Right lobe of liver (tissue), 6 donors: ENCODE measurements at places on chromosomes 2 and 18. TPM values are rescaled to one million over a fixed set of nuclear protein-coding genes. Genes with fewer than 3 reads are reported as not detected.

DNA sequence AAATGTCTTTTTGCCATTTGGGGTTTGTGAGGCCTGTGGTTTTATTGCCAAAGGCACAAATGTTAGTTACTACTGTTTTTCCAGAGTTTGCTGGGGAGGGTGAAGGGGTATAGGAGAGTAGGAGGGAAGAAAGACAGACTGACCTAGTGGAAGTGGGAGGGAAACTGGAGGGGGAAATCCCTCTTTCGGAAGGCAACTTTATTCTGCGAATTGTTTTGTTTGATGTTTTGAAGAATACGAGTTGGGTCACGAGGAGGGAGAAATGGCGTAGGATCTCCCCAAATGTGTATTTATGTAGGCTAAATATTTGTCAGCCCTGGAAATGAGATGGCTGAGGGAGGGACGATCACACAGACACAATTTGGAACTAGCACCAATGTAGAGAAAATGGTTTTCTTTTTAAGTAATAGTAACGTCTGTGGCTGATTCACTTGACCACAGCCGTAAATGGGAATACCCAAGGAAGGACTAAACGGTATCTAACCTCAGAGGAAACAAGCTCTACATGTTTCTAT is 172.3 kb downstream of the ICOS start:
- DNase-seq: no peak

DNA sequence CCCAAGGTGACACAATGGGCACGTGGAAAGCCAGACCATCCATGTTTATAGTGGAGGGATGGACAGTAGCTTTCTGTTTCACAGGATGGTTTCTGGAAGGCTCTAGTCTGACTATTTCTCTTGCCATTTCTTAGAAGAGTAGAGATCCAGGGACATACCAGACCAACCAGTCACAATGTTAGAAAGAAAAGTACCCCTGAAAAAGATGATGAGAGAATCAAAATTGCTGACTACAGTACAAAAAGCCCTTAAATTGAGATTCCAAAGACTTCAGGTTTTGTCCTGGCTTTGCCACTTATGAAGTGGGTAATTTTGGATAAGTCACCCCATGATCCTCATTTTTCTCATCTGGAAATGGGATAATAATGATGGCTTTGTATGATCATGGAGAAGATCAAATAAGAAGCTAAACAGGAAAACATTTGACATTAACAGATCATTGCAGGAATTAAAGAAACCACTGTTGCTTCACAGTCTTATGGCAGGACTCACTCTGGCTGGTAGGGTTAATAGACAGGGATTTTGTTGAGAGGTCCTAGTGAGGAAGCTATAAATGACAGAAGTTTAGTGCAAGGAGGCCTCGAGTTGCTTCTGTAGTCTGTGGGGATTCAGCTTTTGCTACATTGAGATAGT is 386.0 kb downstream of the IRS1 start:
- DNase-seq: no peak

DNA sequence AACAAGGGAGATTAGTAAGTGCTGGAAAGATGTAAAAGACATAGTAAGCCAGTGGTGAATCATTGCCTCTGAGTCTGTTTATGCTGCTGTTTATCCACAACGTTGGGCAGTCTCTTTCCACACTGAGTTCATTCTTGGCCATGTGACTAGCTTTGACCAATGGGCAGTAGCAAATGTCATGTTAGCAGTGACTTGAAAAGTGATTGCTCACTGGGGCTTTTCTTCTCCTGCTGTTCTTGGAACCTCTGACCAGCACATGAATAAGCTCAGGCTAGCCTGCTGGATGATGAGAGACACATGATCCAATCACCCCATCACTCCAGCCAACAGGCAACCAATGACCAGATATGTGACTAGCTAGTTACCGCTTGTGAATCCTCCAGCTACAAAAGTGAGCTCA is 360.4 kb downstream of the SLC4A3 start:
- DNase-seq: no peak

- DNase-seq: no peak
These were observed 121.6 kb downstream of the VAPA start for GRCh38 chr18:10035281-10035991.

DNA sequence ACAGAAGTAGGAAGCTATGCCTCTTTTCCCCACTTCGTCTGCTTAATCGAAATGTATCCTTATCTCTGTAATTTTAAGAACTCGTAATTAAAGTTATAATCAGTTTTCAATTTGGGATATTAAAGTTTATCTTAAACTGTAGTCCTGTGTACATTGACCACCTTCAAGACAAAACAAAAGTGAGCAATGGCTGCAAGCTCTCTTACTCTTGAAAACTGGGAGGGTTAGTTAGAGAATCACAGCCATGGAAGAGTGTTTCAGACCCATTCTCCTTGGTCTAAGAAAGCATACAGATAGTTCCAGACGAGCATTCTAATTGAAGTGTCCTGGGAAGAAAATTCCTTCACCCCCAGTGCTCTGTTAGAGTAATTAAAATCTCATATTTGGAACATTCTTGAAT is 2.0 kb downstream of the KCMF1 start:
- no peak for DNase-seq

The SERPINB12 gene
- not detected for total RNA-seq

The LONRF2 gene
- 2.1 TPM for total RNA-seq

The RASGRP3 gene
- 3.0 TPM for total RNA-seq

The POU3F3 gene
- total RNA-seq: not detected
